GM10248 (cell line): ENCODE measurements at places on chromosomes 6 and 20.

GRCh38 chr20:25739615-25740320 lies 43.1 kb upstream of the ZNF337 start:
- DNase-seq = no peak

GRCh38 chr20:9331707-9332435 lies 182.5 kb upstream of the LAMP5 start:
- no peak for DNase-seq

- no peak for DNase-seq
These were observed 430.1 kb upstream of the JAG1 start for GRCh38 chr20:11103866-11104265.

GRCh38 chr6:31383149-31383548 lies 20.2 kb upstream of the MICA start:
- no peak for DNase-seq

GRCh38 chr20:24492031-24492607 lies 22.7 kb downstream of the SYNDIG1 start:
- no peak for DNase-seq

DNA sequence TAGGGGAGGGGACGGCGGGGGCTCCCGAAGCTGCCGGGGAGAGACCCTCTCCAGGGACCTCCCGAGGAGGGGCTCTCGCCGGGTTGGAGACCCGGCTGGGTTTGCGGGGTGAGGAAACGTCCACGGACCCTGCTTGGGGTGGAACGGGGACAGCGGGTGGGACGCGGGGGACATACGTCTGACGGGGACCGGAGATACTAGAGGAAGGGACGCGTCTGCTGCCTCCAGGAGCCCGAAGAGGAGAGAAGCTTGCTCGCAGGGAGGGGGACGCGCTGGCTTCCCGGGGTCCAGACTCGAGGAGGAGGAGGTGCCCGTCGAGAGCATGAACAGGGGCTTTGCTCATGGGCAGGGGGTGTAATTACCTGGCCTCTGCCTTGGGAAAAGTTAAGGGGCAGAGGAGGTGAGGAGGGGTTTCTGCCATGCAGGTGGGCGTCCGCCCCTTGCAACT lies 593 bp downstream of the DNMT3B start:
- no peak for DNase-seq

- DNase-seq = no peak
These were observed 36.3 kb upstream of the RNF8 start for GRCh38 chr6:37317312-37318038.

DNA sequence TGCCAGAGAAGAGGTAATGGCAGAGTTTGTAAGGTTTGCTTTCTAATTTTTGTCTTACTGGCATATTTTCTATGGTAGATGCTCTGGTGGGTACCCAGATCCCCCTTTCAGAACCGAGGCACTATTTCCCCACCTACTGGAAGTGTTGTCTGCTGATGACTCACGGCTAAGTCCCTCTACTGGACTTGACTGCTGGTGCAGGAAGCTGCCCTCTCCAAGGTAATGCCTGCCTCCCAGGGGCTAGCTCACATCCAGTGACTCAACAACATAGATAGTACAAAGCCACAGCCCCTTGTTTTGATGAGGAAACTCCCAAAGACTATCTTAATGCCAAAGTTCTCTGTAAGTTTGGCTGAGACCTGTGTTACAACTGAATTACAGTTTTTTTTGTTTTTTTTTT lies 285.4 kb upstream of the FLRT3 start:
- DNase-seq = no peak

GRCh38 chr6:85078058-85078457 lies 313.7 kb upstream of the TBX18 start:
- DNase-seq = no peak

- no peak for DNase-seq
These were observed 8.9 kb downstream of the CYP21A2 start for GRCh38 chr6:32047084-32047478.

DNA sequence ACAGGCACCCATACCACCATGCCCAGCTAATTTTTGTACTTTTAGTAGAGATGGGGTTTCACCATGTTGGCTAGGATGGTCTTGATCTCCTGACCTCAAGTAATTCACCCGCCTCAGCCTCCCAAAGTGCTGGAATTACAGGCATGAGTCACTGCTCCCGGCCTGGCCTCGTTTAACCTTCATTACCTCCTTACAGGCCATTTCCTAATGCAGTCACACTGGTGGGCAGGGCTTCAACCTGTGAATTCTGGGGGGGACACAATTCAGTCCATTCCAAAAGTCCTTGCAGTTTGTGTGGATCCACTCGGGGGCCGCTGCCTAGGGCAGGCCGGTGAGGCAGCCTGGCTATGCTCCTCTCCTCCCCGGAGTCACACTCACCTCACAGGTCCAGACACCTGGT lies 112.4 kb upstream of the SNX9 start:
- no peak for DNase-seq

GRCh38 chr20:6421321-6422248 lies 298.8 kb upstream of the FERMT1 start:
- DNase-seq = no peak

GRCh38 chr6:56293781-56294180 lies 46.4 kb upstream of the COL21A1 start:
- no peak for DNase-seq
